ENCODE measurements at places on chromosomes 4 and X.

DNA sequence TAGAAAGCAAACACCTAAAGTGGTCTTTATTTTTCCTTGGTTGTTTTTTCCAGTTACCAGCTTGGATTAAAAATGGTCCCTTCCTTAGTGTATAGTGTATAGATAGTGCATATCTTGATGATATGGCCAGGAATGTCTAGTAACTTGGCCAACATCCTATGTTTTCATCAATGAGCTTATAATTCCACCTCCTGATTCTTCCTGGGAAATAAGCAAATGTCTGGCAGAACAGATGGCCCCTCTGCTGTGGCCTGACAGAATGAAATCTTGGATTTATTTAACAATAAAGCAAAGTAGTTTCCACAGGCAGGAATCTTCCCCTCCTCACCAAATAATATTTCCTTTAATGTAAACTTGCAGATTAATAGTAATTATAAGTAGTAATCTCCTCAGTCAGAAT, 6.1 kb downstream of the SCARB2 start:
- no peak for DNase-seq

- DNase-seq = no peak
Measured at GRCh38 chr4:2537011-2537830, 774 bp downstream of the FAM193A start.

DNA sequence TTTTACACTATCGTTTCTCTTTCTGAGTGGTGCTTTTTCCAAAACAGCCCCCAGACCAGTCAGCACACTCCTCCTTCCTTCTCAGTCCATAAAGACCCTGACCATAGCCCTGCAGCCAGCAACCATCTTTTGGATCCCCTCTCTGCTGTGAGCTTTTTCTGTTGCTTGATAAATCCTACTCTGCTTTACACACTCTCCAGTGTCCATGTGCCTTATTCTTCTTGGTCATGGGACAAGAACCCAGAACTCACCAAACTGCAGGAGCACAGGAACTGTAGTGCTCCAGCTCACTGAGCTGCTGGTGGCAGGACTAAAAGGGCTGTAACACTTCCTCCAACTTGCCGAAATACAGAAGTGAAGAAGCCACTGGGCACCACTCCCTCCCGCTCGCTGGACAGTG, 32.5 kb downstream of the COX18 start:
- no peak for DNase-seq

DNA sequence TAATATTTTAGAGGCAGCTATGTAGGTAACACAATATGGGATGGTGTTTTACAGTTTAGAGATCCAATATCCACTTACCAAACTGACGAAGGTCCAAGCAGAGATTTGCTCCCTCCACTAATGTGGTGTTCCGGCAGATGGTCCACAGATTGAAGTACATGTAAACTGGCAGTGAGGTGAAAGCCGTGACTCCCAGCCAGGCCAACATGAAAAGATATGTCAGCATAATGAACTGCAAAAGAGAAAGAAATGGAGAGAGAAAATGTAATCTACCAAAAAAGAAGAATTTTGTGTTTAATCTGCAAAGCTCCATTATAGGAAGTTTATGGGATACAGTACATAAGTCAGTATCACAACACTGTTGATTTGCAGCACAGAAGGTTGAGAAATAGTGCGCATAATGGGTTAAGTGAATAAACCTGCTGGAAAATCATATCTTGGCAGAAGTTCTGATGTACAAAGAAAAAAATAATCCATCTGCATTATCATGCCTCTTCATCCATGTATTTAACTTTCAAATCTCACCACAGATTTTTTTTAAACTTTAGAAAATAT, 160.2 kb downstream of the GPM6A start:
- no peak for DNase-seq

DNA sequence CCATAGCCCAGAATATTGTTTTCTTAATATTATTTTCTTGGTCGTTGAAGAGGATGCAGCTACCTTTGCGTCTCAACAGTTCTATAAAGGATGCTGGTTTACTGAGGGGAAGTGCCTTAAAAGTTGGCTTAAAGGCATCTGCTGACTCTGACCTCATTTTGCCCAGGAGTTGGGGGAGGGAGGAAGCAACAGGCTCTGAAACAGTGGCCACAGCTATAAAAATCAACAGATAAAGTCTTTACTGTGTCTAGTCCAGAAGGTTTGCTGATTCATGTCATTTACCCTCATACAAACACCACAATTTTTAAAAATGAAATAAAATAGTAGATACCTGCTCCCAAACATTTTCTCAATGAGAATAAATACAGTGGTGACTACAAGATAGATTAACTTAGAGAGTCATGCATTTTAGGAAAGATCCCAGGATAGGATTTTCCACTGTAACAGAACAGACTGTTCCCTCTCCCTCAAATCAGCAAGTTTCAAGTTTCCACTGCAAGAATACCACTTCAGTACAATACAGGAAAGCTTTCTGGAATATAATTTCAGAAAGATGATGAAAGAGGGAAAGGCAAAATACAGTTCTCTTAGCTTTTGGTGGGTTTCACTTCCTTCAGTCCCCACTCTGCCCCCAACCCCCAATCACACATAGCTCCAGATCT, 1.9 kb downstream of the PHKA1 start:
- no peak for DNase-seq

- no peak for DNase-seq
Measured at GRCh38 chrX:136376713-136377112, 76.0 kb downstream of the ADGRG4 start.

- no peak for DNase-seq
Measured at GRCh38 chrX:130676861-130677260, 226.1 kb downstream of the ENOX2 start.

DNA sequence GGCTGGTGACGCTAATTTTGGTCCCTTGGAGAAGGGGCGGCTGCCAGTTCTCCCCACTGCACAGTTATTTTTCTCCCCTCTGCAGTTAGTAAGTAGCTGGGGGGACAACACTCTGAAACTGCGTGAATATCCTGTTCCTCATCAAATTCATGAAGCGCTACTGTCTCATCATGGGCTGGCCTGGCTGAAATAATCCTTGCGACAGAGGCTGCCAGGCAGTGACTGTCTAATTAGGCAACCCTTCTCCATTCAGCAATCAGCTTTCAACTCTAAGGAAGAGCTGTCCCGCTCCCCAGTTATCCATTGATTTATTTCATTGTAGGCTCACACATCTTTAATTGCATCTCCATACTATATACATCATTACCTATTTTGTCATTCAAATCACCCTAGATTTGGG, 8.2 kb downstream of the SH3TC1 start:
- DNase-seq = no peak

DNA sequence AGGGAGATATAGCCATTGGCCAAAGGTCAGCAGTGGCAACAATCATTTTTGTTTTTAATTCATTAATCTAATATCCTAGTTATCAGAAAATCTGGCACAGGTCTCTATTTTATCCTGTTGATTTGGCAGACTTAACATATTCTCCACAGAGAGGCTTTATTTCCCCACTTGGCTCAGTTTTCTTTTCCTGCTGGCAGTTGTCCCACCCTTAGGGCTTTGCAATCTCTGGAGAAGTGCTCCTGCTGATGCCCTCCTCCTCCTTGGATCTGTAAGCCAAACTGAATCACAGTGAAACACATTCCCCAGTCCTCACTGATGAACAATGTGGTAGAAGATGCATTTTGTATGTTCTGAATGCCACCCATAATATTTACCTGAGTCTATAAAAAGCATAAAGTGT, 889.7 kb downstream of the PDHA2 start:
- DNase-seq = no peak

DNA sequence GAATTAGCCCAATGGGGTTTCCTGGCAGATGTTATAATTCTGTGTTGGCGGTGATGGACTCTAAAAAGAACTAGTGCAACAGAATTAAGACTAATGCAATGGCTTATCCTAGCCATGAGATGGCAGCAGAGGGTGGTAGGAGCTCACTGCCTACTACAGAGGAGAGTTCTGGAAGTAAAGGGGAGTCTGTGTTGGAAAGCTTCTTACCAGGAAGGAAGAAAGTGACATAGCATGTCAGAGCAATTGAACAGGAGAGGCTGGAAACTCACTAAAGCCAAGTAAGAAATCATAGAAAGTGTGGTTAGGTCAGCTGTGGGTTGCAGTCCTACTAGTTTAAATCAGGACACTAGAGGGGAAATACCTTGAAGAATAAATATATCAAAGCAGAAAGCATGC, 6.3 kb upstream of the TRPC5OS start:
- DNase-seq = peak; percentile 5

GRCh38 chr4:120927801-120928409, 5.4 kb upstream of the PRDM5 start:
- no peak for DNase-seq

GRCh38 chrX:136112778-136113177, 34.6 kb upstream of the FHL1 start:
- no peak for DNase-seq

DNA sequence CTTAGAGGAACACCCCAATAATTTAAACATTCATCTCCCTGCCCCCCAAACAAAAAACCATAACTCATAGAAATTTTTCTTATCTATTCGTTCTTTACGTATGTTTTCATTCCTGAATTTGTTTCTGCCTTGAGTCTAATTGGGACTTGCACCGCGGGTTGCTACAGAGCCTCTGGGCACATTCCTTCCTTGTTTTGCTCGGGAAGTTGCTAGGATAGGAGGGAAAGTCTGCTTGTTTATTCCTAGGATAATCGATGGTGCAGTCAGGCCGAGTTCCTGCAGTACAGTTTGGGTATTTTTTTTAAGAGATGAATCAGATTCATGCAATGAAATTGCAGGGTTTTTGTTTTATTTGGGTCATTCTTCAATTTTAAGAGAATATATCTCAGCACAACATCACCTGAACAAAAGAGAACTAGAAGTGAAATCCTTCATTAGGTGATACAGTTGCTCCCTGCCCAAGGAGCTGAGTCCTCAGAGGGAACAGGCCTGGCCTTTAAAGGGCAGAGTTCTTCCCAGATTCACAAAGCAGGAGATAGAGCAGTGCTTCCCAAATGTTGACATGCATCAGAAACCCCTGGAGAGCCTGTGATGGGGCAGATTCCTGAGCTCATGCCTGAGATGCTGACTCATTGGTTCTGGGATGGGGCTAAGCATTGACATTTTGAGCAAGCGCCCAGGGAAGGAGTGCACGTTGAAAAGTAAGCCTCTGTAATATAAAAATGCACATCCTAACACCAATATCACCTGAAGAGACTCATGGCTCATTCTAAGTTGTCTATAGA, 114.9 kb upstream of the FAM9B start:
- DNase-seq = no peak

GRCh38 chr4:39574946-39575345, 47.7 kb upstream of the UGDH start:
- no peak for DNase-seq

- no peak for DNase-seq
Measured at GRCh38 chr4:61938250-61938846, 738.2 kb downstream of the ADGRL3 start.

- no peak for DNase-seq
Measured at GRCh38 chrX:93461060-93461459, 212.3 kb downstream of the NAP1L3 start.

GRCh38 chr4:67714248-67714583, 13.3 kb upstream of the UBA6 start:
- no peak for DNase-seq

- DNase-seq = no peak
Measured at GRCh38 chrX:20409991-20410390, 143.3 kb upstream of the RPS6KA3 start.
